Calu3 (cell line): ENCODE measurements at places on chromosomes 1 and 21. TPM values are rescaled to one million over a fixed set of nuclear protein-coding genes. Genes with fewer than 3 reads are reported as not detected.

DNA sequence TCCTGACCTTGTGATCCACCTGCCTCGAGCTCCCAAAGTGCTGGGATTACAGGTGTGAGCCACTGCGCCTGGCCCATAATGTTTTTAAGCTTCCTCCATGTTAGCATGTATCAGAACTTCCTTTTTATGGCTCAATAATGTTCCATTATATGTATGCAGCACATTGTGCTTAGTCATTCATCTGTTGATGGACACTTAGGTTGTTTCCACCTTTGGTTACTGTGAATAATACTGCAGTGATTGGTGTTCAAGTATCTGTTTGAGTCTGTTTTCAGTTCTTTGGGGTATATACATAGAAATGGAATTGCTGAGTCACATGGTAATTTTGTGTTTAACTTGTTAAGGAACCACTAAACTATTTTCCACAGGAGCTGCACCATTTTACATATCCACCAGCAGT, 17.7 kb downstream of the CMPK1 start:
- no peak for DNase-seq

DNA sequence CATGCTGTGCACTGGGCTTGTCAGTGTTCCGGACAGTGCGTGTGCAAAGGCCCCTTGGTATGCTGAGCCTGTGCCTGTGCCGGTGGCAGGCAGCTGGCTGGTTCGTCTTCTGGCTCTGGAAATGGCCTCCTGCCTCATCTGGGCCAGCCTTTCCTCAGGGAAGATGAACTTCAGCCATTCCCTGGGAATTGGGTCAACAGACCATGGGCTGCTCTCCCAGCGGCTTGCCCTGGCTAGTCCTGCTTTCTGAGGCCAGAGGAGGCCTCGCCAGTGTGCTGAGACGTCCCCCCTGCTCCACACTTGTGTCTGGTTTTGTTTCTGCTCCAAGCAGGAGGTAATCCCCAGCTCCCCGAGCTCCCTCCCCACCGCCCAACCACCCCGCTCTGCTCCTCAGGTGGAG, 32.6 kb upstream of the RD3 start:
- no peak for DNase-seq

- DNase-seq: no peak
Measured at GRCh38 chr1:33036051-33036525, 595 bp downstream of the AK2 start.

DNA sequence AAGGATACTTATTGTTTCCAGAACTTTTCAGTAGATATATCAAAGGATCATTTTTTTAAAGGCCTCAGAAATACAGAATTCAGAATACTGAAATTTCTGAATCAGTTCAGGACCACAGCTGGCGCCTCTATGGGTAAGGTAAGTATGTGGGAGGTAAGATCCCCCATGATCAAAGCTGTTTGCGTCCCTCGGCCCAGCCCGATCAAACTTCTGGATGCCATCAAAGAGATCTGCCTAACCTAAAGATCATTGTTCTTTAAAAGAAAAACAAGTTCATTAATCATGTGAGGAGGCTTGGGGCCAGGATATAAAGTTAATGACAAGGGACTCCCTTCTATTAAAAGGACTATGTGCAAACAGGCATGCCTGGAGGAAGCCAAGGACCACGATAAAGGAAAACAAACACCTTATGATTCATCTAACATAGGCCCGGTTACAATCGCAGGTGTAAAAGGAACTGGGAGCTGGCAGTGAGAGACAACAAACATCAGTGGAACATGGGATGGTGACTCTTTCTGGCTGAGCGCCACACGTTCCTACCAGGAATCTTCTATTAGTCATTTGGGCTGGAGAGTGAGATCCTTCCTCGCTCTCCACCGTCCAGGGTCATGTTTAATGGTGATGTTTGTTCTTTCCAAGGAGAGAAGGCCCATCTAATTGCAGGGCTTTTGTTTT, 2.8 kb upstream of the BACE2 start:
- DNase-seq: peak; percentile 36

GRCh38 chr1:228958121-228958520, 222.8 kb downstream of the RHOU start:
- DNase-seq: no peak

DNA sequence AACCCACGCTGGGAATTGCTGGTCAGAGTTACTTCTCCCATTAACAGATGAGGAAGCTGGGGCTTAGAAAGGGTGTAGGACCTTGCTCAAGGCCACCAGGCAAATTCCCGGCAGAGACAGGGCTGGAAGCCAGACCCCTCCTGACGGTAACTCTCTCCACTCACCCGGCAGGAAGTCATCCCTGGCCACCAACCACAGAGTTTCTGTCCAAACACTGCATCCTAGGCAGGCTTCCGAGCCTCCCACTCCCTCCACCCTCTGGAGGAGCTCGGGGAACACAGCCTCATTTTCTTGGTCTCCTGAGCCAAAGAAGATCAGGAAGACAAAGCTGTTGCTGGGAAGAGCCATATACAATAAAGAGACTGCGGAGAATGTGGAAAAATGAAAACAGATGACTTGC, 25.0 kb upstream of the ZNF436 start:
- no peak for DNase-seq

DNA sequence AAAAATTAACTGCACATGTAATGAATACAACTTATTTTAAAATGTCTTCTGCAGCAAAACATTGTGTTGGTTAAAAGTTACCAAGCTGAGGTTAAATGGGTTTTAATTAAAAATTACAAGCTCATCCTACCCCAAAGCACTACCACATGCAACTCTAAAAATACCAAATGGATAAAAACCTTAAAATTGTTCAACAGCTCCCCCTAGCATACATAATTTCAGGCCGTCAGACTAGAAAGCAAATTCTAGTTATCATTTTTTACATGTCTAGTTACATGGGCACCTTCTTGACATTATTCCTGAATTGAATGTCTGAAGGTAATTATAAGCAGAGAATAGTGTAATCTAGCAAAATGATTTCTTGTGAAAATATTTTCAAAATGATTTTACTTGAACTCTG, 176.5 kb downstream of the C1orf21 start:
- DNase-seq: peak; percentile 18

GBP4 gene
- total RNA-seq: 10.3 and 26.6 TPM in 2 replicates
